Immature natural killer cell (primary cell): ENCODE measurements at places on chromosomes 11 and 22. TPM values are rescaled to one million over a fixed set of nuclear protein-coding genes. Genes with fewer than 3 reads are reported as not detected.

MUC5B gene
- not detected for polyA plus RNA-seq

NXPE2 gene
- not detected for polyA plus RNA-seq

OR8D1 gene
- polyA plus RNA-seq, result not detected

HNRNPUL2 gene
- polyA plus RNA-seq, result 1.1 TPM

KCNQ1 gene
- polyA plus RNA-seq, result 1.1 TPM

CDC42EP2 gene
- polyA plus RNA-seq, result not detected
